ENCODE measurements at places on chromosomes 13 and 19.

DNA sequence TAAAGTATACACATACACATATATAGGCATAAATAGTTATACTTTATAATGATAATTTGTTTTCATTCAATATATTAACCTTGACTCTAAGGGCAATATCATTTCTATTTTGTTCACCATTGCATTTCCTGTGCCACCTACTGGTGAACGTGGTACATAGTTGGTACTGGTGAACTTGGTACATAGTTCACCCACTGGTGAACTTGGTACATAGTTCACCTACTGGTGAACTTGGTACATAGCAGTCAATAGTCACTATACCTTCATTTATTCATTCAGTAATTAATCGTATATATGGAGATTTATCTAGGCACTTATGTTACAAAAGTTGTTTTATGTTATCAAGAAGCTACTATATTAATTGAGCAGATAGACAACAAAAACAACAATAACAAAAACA, 172.6 kb upstream of the ATXN8OS start:
- no peak for DNase-seq

GRCh38 chr19:7694499-7694898, 7.4 kb downstream of the FCER2 start:
- no peak for DNase-seq

GRCh38 chr19:7744871-7745650, 2.3 kb downstream of the CD209 start:
- no peak for DNase-seq

DNA sequence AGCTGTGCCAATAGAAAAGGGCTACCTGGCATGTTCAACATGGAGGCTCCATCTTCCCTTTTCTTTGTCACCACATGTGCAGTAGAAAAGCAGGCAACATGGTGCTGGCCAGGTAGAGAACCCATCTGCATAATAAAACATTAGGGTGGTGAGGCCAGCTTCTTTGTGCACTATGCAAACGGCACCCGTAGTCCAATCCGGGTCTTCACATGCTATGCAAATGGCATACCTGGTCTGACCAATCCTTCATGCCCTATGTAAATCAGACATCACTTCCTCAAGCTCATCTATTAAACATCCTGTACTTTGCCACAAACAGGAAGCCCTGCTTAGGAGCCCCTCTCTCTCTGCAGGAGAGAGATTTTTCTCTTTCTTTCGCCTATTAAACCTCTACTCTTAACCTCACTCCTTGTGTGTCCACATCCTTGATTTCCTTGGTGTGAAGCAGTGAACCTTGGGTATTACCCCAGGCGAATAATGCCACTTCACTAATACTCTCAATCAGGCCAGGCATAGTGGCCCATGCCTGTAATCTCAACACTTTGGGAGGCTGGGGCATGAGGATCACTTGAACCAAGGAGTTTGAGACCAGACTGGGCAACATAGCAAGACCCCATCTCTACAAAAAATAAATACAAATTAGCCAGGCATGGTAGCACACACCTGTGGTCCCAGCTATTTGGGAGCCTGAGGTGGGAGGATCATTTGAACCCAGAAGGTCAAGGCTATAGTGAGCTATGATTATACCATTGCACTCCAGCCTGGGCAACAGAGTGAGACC, 111.3 kb upstream of the MRI1 start:
- DNase-seq: no peak

- no peak for DNase-seq
Measured at GRCh38 chr19:17359905-17360800, 17.0 kb downstream of the PLVAP start.

- no peak for DNase-seq
Measured at GRCh38 chr19:15614507-15615379, at the start of gene CYP4F8. TSS of gene CYP4F8 (plus strand) at chr19:15615218. CDS start at chr19:15615617, 399 bp downstream.

DNA sequence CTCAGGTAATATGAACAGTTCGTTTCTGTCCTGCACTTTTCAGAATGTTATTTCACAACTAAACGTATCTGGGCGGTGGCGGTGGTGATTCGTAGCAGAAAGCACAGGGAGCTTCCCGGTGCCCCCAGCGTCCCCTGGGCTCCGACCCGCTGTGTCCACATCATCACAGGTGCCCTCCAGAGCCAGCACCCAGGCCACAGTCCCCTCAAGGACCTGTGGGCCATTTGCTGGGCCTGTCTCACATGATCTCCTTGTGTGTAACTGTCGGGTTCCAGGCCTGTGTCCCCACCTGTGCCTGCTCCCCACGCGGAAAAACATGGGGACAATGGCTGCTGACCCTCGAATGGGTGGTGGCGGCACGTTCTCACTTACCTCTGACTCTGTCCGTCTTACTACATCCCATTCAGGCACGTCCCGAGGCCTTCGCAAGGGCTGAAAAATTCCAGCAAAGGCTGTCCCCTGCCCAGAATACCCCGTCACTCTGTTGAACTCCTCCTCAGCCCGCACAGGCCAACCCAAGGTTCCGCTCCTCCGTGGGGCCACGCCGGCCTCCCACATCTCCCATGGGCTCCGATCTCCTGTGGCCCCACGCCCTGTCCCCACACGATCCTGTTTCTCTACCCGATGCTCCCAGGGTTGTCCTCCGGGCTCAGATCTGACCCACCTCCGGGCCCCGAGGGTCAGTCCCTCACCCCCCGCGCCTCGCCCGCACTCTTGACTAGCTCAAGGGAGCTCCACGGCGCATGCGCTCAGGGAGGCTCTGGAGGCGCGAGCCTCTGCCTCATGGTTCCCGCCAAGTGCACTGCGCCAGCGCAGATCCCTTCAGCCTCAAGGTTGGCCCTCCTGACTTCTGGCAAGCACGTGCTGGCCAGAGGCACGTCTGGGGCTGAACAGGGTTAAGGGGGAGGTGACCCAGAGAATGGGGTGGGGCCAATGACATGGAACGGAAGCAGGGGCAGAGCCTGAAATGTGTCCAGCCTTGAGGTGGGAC, 21.2 kb downstream of the DEDD2 start:
- no peak for DNase-seq

- no peak for DNase-seq
Measured at GRCh38 chr19:50314724-50315708, 14.2 kb downstream of the KCNC3 start.

DNA sequence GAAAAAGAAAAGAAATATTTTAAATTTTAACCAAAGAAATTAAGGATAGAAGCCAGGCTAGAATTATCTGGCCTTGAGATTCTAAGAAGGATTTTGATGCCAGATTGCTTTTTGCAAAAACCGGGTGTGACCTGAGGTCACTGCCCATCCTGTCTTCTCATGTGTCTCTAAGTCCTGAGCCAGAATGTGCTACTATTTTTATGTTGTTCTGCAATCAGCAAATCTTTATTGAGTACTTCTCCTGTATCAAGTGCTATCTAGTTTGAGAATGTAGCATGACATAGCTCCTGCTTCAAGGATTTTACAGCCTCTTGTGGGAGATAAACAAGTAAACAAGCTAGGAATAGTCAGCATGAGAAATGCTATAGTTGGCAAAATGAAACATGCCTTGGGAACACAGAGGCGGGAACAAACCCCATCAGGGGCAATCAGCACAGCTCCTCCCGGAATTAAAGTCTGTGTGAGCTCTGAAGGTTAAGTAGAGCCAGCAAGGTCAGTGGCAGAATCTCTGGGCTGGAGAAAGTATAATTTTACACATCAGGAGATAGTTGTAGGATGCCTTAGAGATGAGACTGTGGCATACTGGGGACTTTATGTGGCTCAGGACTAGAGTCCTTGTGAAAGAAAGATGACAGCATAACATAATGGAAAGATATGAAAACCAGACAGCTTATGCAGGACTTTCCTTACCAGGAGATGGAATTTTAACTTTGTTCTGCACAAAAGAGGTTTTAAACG, 899.5 kb upstream of the SLC10A2 start:
- no peak for DNase-seq

- DNase-seq: no peak
Measured at GRCh38 chr13:26280295-26280694, 26.4 kb downstream of the CDK8 start.

DNA sequence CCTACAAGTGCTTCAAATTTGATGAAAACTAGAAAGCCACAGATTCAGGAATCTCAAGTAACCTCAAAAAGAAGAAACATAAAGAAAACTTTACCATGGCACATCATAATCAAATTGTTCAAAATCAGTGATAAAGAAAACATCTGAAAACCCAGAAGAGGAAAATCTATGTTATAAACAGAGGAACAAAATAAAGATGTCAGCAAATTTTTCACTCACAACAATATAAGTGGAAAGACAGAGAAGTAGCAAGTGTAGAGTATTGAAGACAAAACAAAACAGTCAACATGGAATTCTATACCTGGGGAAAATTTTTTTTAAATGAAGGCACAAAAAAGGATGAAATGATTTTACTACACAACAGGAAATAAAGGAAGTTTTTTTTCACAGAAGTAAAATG, 470.9 kb downstream of the DACH1 start:
- DNase-seq: no peak

GRCh38 chr13:113730831-113731191, 28.2 kb upstream of the TMEM255B start:
- no peak for DNase-seq

GRCh38 chr13:95174517-95174916, 126.7 kb downstream of the ABCC4 start:
- no peak for DNase-seq

DNA sequence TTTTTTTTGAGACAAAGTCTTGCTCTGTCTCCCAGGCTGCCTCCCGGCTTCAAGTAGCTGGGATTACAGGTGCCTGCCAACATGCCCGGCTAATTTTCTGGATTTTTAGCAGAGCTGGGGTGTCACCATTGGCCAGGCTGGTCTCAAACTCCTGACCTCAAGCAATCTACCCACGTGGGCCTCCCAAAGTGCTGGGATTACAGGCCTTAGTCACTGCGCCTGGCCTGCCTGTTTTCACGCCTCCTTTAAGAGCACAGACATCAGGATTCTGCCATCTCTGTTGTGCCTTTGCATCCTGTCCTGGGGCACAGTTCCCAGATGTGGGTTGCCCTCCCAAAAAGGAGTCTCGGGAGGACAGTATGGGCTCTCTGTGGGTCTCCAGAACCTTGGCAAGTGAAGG, 2.5 kb upstream of the PRAM1 start:
- no peak for DNase-seq

- DNase-seq: no peak
Measured at GRCh38 chr13:73138276-73138637, 79.5 kb downstream of the KLF5 start.

- DNase-seq: no peak
Measured at GRCh38 chr13:86591862-86592261, 792.6 kb upstream of the SLITRK6 start.

- DNase-seq: no peak
Measured at GRCh38 chr19:44345959-44346358, 10.5 kb downstream of the ZNF112 start.

DNA sequence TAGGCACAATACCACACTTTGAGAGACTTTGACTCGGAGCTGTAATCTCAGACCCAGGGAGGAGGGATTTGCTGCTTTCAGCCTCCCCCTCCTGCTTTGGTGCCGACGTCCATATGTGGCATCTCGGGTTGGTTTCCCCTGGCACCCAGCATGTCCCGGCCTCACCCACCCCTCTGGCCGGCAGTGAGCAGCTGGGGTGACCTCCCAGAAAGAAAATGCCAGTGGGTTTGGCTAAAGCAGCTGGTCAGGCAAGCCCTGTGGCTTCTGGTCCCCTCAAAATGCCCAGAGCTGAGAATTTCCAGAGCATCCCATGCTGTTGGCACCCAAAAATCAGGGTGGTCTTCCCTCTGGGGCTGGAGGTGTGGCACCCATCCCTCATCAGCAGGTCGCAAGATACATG, 34.1 kb downstream of the INSR start:
- no peak for DNase-seq

DNA sequence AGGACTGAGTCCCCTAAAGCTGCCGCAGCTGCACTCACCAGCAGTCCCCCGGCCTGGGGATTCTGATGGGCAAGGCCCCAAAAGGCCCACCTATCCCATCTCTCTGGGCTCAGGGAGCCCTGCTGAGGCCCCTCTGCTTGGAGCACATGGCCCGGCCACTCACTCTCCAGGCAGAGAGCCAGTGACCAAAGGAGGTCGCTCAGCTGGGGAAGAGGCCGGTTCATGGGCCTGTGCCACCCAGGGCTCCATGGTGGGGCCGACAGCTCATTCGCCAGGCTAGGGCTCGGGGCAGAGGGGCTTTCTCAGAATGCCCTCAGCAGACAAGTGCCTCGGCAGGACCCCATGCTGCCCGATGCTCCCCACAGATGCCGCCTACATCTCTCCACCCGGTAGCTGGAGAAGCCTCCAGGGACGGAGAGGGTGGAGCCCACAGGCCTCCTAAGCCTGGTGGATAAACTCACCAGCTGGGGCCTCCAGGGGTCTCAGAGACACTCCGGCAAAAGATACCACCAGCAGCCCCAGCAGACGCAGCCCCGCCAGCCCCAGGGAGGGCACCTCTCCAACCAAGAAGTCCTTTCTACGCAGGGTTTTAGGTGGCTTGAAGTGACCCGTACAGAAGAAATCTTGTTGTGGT, 54.4 kb downstream of the MLLT1 start:
- no peak for DNase-seq

DNA sequence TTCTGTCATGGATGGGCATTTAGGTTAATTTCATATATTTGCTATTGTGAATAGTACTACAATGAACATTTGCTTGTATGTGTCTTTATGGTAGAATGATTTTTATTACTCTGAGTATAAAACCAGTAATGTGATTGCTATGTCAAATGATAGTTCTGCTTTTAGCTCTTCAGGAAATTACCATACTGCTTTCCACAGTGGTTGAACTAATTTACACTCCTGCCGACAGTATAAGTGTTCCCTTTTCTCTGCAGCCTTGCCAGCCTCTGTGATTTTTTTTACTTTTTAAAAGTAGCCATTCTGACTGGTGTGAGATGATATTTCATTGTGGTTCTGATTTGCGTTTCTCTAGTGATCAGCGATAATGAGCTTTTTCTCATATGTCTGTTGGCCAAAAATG, 6.5 kb downstream of the SIGLEC7 start:
- DNase-seq: no peak

GRCh38 chr13:44643256-44643655, 67.1 kb upstream of the TSC22D1 start:
- DNase-seq: no peak

DNA sequence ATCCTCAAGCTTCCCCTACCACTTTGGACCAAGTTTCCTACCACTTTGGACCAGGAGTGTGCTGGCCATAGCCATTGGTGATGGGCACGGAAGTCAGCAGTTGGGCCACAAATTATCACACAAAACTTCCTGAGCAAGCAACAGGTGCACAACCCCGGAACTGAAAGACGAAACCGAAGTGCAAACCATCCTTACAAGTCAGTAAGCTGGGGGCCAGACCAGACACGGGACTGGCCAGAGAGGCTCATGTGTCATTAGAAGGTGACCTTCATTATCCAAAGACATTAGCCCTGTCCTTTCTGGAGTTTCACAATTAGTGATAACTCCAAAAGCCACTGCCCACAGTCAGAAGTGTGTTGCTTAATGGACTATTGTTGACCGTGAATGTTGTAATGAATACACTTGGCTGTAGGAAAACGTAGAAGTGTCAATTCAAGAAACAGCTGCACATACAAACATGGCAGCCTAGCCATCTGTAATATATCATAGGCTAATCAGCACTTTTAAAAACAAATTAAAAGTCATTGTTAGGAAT, 244.1 kb upstream of the IRS2 start:
- DNase-seq: no peak

- no peak for DNase-seq
Measured at GRCh38 chr13:32179708-32180107, 135.5 kb downstream of the ZAR1L start.

Data from stimulated activated CD8-positive, alpha-beta memory T cell treated with anti-CD3 and anti-CD28 coated beads, Interleukin-4, amount 100 ng/mL, for 24 hours (primary cell).